ENCODE measurements at places on chromosomes 7 and 10. TPM values are rescaled to one million over a fixed set of nuclear protein-coding genes. Genes with fewer than 3 reads are reported as not detected.

GRCh38 chr10:99387071-99387470 lies 43.4 kb downstream of the GOT1 start:
- DNase-seq = no peak

DNA sequence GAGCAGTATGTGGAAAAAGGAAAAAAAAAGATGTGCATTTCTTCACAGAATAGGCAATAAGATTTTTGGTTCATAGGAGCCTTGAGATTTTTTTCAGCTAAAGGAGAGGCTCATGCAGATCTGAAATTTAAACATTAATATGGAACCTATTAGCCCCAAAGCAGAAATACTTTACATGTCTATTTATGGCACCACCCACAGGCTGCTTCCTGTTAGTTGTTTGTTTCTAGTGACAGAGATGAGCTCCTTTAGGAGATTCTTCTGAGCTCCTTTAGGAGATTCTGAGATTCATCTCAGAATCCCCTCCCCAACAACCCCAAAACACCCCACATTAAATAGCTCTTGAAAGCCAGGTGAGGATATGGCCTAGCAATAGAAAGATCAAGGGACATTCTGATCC lies 27.9 kb upstream of the HPS1 start:
- DNase-seq = no peak

- no peak for DNase-seq
Observed at GRCh38 chr7:157542068-157543021, 205.5 kb downstream of the DNAJB6 start.

- DNase-seq = no peak
Observed at GRCh38 chr10:103839872-103840739, 15.3 kb downstream of the SH3PXD2A start.

GRCh38 chr7:56083150-56083785 lies 9.5 kb downstream of the PHKG1 start:
- no peak for DNase-seq

Gene PPP1R3C
- total RNA-seq = 10.6 TPM
